Left lung (tissue), 14 donors: ENCODE measurements at places on chromosomes 7 and 10. TPM values are rescaled to one million over a fixed set of nuclear protein-coding genes. Genes with fewer than 3 reads are reported as not detected.

The PRLHR gene
- not detected for total RNA-seq

The SEMA3A gene
- total RNA-seq: 12.3 TPM

The ACSL5 gene
- 68.0 TPM for total RNA-seq

The OR9A2 gene
- not detected for total RNA-seq

The CTTNBP2 gene
- 3.0 TPM for total RNA-seq

The INSYN2A gene
- 0.10 TPM for total RNA-seq

The HABP2 gene
- 0.24 TPM for total RNA-seq

The CTNNA3 gene
- total RNA-seq: not detected

The CC2D2B gene
- total RNA-seq: 3.3 TPM

The LRMDA gene
- total RNA-seq: 16.3 TPM

The RADIL gene
- 6.2 TPM for total RNA-seq

The TRIM74 gene
- 0.26 TPM for total RNA-seq

The HTR7 gene
- total RNA-seq: 0.65 TPM

The HECW1 gene
- 0.29 TPM for total RNA-seq

The CDHR1 gene
- total RNA-seq: 0.94 TPM

The CLDN3 gene
- 23.8 TPM for total RNA-seq

DNA sequence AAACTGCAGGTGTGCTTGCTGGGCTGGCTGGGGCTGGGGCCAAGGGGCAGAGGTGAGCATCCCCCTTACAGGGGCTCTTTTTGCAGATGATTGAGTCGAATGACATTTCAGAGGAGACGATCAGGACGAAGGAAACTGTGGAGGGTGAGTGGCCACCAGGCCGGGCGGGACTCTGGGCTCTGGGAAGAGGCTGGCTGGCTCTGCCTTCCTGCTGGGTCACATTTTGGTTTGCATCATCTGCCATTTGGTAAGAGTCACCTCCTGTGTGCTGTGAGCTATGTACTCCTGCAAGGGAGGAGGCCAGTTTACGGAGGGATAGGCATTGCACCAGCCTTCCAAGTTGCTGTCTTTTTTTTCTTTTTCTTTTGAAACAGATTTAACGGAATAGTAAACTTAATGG, 73.0 kb upstream of the GTF2IRD1 start:
- no peak for DNase-seq

GRCh38 chr10:113131613-113132261, 181.7 kb downstream of the TCF7L2 start:
- no peak for DNase-seq

- no peak for DNase-seq
These were observed 49.7 kb downstream of the CPEB3 start for GRCh38 chr10:92241158-92241500.

- DNase-seq: no peak
These were observed 17.6 kb downstream of the CDNF start for GRCh38 chr10:14820010-14820774.

DNA sequence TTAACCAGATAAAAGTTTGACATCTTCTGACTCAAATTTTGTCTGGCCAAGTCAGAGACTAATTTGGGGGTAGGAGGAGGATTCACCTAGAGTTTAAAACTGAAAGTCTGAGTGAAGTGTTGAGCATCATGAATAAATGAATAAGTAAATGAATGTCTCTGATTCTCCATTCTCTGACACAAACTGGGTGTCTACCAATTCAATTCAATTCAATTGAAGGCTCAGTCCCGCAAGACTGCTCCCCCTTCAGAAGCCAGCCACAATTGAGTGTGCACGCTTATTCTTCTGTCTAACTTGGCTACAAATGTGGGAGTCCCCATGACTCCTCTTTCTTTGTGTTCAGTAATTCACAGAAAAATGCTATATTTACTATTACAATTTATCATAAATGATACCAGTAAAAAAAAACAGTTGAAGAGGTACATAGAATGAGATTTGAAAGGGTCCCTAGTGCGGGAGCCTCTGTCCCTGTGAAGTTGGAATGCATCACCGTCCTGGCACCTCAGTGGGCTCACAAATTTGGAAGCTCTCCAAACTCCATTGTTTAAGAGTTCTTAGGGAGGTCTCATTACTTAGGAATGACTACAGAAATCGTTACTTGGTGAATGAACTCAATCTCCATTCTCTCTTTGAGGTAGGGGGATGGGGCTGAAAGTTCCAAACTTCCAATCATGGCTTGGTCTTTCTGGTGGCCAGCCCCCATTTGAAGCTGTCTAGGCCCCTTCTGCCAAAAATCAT, 243.7 kb upstream of the PHYHIPL start:
- no peak for DNase-seq

- no peak for DNase-seq
These were observed 72.8 kb upstream of the NXPH1 start for GRCh38 chr7:8360564-8361153.

DNA sequence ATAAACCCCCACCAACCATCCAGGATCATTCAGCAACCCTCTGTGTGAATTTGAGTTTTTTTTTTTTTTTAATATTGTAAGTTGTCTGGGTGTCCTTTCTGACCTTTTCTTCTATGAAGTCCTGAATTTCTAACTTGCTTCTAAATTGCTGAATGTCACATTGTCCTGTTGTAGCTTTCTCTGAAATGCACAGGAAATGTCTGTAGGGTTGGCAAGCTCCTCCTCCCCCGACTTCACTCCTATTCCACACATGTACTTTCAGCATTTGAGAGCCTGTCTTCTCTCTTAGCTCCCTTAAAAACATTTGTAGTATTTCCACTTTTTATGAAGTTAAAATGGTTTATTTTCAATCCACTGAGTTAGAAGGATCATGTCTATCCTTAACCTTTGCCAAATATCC, 3.3 kb upstream of the CNNM2 start:
- DNase-seq: no peak

DNA sequence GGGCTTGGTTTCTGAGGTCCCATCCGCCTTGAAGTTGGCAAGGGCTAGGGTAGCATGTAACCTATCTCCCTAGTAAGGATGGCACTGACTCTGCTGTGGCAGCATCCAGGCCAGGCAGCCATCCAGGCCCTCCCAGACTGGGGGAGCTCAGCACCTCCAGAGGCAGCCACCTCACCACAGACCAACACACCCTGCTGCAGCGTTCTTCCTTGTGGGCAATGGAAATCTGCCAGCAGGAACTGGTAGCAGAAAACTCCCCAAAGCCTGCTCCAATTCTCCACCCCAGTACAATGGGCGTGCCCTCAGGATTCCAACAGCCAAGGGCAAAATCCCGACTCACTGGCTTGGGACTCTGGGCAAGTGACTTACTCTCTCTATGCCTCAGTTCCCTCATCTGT, 27.5 kb downstream of the DLG5 start:
- no peak for DNase-seq

DNA sequence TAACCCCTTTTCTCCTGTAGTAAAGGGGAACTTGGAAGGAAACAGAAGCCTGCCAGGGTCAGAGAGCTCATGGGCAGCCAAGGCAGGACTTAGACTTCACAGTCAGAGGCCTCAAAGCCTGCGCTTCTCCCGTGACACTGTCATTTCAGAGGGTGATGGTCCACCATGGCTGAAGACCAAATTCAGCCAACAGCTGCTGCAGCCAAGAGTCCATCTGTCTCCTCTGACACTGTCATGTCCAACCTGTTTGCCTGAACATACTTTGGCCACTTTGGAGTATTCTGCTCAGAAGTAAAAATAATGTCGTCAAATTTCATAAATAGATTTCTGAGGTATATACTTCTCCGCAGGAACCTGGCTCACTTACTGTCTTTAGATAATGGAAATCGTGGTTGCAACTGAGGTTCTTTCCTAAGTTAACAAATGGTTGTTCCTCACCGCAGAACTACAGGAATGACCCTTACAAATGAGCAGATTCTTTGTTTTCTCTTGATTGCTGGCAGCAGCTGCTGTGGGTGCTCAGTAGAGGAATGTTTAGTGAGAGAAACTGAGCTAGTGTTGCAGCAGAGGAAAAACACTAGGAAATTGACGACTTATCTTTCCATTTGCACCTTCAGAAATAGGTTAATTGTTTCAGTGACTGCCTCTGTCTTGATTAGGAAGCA, 626.5 kb downstream of the SDK1 start:
- DNase-seq: no peak

DNA sequence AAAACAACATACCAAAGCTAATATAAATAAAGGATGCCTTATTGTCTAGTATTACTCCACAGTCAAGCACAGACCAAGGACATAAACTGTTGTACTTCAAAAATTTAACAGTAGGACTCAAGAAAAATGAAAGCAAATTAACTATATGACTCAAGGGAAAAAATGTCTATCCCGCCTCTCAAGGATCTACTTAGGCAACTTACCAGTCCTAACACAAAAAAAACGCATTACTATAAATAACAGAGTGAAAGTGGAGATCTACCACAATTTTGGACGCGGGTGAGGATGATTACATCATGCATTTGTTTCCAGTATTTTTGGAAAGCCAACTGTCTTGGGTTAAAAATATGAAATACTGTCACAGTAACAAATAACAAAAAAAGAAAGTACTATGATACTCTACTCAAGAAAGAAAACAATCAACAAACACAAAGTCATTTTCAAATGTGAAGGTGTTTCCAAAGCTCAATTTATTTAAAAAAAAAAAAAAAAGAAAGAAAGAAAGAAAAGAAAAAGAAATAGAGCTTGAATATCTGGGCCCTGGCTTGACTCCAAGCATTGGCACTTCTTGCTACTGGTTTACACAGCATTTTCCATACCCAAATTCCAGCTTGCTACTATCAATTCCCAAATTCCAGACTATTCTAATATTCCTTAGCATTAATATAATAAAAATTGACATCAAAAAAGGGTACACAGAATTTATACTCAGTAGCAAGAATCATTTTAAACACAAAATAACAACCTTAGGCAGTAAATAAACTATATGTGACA, 99.4 kb downstream of the RSU1 start:
- no peak for DNase-seq

GRCh38 chr7:27141137-27141922, 2.2 kb downstream of the HOXA5 start:
- no peak for DNase-seq
